ENCODE measurements at places on chromosomes 12 and 14. TPM values are rescaled to one million over a fixed set of nuclear protein-coding genes. Genes with fewer than 3 reads are reported as not detected.

- DNase-seq = no peak
These were observed 24.8 kb downstream of the PELI2 start for GRCh38 chr14:56143025-56143424.

Gene WIF1
- not detected for total RNA-seq

- peak; percentile 66 for DNase-seq
These were observed 25.3 kb upstream of the SPTLC2 start for GRCh38 chr14:77641534-77642341.

Gene KERA
- total RNA-seq = not detected

Gene MARCHF9
- 2.6 TPM for total RNA-seq

- no peak for DNase-seq
These were observed 14.4 kb downstream of the HHIPL1 start for GRCh38 chr14:99659333-99659741.

GRCh38 chr12:132545164-132545953 is 55.4 kb downstream of the FBRSL1 start:
- DNase-seq = no peak

- DNase-seq = peak; percentile 98
These were observed 1.4 kb upstream of the ZFP36L1 start for GRCh38 chr14:68794130-68794850.

DNA sequence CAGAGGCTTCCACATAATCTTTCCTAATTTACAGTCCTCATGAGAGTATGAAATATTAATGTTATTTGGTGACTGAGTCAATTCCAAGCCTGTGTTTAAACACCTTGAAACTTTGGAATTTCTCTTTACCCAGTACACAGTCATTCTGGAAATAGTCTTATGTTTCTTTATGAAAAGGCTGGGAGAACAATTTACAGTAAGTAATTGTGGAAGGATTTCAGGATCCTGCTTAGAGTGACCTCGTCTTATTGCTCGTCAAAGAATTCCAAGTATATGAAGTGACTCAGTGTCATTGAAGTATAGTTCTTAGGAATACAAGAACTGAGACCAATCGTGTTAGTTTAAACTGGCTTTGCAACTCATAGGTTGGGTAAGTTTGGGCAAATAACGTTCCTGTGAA is 634.2 kb downstream of the SLC16A7 start:
- DNase-seq = no peak

GRCh38 chr14:90759370-90760077 is 56.7 kb downstream of the TTC7B start:
- DNase-seq = no peak

Gene AQP6
- total RNA-seq = not detected

Gene TMTC1
- 33.2 TPM for total RNA-seq

Gene CBLN3
- total RNA-seq = 1.7 TPM

All from fibroblast of villous mesenchyme (primary cell).